ENCODE measurements at places on chromosomes 13 and 19.
A peak's percentile ranks its signal among the peaks of the same experiment; 100 is the strongest.

DNA sequence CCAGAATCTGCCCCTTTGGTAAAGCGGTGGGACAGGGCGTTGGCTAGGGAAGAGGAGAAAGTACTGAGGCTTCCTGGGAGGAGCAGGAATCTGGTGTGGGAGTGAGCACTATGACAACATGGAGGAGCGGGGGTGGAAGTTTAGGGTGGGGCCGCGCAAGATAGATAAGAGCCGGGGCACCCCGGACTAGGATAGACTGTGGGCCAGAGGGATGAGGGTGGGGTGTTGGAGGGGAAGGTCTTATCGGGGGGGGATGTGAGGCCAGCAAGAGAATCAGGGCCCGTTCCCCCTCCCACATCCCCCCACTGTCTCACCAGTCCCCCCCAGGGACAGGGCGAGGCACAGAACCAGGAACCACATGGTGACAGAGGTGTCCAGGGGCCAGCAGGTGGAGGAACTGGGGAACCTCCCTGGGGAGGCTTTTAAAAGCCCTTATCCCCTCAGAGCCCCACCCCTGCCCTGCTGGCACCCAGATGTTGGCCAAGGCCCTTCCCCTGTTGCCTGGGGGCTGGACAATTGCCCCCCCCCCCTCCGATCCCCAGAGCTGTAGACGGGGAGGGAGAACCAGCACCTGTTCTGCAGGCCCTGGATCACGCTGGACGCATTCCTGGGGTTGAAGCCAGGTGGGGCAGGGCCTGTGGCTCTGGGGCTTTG lies at the start of gene KLK1:
Gene KLK1 (minus strand): TSS at position 399 of the 654 bp plus-strand sequence. CDS start 39 bp downstream, at position 360.
- no peak for DNase-seq

DNA sequence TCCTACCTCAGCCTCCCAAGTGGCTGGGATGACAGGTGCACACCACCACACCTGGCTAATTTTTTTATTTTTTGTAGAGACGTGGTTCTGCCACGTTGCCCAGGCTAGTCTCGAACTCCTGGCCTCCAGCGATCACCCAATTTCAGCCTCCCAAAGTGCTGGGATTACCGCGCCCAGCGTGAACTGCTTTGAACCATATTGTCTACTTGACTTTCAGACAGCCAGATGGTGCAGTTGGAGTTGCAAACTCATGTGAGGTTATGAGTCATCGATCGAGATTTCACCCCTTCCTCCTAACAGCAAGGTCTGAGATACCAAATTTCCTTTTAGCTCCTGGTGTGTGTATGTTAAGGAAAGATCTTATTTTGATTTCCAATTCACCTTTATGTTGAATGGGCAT lies 2.7 kb downstream of the SLC27A1 start:
- no peak for DNase-seq

DNA sequence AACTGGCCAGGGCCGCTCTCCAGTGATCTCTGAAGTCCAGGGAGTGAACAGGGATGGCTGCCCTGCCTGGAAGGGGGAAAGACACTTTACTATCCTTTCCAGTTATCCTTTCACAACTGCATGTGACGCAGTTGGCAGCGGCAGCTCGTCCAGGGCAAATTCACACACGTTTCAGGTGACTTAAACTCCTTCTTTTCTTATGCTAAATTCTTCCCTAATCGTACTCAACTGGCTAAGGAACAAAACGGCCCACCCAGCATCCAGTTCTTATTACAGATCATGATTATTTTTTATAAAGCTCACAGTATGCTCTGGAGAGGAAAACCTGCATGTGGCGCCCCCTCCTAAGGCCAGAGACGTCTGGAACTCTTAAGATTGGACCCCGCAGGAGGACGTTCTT lies 767.1 kb downstream of the UQCRFS1 start:
- no peak for DNase-seq

DNA sequence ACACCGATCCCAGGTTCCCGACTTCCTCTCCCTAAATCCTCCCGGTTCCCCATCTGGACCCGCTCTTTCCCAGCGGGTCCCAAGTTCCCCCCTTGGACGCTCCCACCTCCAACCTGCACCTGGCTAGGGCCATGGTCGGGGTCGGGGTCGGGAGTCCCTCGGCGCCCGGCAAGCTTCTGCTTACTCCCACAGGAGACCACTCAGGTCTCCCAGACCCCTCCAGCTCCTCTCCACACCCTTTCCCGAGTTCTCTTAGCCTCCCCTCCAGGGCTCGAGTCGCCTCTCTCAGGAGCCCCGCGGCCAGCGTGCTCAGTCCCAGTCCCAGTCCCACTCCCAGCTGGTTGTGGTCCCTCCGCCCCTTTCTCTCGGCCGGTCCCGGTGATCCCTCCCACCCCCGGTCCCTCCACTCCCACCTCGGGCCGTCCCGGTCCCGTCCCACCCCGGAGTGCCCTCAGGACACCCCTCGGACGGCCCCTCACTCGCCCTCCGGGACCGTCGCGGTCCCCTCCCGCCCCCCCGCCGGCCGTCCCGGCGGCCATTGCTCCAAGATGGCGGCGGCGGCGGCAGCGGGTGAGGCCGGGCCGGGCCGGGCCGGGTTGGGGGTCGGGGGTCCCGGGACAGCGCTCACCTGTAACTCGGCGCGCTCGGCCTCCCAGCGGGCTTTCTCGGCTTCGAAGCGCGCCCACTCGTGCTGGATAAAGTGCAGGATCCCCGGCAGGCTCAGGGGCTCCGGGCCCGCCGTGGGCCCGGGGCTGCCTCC lies at the start of gene FKRP:
Gene FKRP (plus strand): TSS at position 537 of the 760 bp plus-strand sequence. CDS start 9,394 bp downstream, outside the sequence.
- DNase-seq = no peak

GRCh38 chr13:43054803-43055802 lies 31.7 kb downstream of the DNAJC15 start:
- no peak for DNase-seq

DNA sequence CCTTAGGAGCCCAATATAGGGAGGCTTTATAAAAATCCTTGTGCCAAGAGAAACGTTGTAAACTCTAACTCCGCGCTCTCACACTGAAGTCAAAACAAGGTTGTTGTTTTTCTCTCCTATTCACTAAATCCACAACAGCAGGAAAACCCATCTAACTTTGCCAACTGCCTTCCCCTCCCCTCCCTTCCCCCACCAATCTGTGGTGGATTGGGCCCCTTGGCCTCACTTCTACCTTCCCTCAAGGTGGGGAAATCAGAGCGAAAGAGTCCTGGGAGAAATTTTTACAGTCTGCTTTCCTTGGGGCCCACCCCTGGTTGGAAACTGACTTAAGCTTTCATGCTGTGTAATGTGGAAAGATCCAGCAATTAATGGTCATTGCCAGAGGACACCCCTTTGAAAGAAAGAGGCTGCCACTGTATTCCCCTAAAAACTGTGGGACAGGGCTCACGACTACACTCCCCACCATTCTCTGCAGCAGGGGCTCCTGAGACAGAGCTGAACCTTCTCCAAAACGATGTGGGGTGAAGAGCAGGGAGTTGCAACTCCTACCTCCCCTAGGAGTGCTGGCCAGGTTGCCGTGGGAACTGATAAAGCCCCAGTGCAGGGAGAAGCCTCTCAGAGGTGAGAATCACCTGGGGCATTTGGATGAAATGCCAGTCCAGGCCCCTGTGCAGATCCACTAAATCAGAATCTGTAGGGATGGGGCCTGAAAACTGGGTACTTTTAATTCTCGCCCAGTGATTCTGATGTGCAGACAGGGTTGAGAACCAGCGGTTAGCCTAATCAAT lies 1.1 kb downstream of the DHRS12 start:
- no peak for DNase-seq

DNA sequence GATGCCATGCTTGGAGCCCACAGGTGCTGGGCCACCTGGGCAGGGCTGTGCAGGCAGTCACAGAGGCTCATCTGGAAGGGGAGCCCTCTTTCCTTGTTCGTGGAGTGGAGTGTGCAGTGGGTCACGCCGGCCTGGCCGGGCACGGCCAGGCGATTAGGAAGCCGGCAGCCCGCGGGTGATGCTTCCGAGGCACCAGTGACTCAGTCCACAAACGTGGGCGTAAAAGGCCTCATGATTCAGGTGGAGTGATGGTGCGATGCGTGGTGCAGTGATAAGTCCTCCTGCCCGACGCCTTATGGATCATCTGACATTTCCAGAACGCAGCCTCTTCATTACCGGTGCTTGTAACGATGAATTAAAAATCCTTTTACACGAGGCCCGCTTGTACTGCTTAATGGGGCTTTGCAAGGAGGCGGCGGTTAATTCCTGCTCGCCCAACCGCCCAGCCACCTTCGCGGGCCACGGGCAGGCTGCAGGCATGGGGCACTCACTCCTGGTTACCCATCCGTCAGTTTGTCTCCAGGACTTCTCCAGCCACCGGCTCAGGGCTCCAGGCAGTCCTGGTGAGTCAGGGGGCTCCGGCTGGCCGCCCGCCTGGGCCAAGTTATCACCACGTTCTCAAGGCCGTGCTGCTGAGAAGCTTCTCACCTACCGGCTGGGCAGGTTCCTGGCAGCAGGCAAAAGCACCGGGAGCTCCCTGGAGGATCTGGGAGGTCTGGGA lies 172.4 kb downstream of the KDM4B start:
- DNase-seq = no peak

- no peak for DNase-seq
These were observed at the start of gene TMC4 for GRCh38 chr19:54172471-54173358. TMC4 (minus strand) TSS chr19:54173160; CDS start chr19:54173117, 43 bp downstream.

DNA sequence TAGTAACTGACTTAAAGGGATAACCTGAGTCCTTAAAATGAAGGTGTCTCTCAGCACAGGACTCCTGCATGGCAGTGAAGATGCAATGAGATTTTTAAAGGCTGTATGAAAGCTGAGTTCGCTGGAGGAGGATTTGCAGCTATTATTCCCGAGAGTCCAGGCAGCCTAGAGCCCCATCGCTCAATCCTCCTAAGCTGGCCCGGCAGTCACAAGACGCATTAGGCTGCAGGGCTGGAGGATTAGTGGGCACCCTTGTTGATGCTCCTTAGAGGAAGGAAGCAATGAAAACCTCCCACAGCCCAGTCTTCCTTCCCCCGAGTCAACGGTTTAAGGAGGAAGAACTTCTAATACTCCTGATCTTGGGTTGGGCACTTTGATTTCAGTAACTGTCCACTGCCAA lies 239.5 kb downstream of the EFNB2 start:
- DNase-seq = no peak

- no peak for DNase-seq
These were observed 2.3 kb downstream of the ADGRE2 start for GRCh38 chr19:14775869-14776586.

DNA sequence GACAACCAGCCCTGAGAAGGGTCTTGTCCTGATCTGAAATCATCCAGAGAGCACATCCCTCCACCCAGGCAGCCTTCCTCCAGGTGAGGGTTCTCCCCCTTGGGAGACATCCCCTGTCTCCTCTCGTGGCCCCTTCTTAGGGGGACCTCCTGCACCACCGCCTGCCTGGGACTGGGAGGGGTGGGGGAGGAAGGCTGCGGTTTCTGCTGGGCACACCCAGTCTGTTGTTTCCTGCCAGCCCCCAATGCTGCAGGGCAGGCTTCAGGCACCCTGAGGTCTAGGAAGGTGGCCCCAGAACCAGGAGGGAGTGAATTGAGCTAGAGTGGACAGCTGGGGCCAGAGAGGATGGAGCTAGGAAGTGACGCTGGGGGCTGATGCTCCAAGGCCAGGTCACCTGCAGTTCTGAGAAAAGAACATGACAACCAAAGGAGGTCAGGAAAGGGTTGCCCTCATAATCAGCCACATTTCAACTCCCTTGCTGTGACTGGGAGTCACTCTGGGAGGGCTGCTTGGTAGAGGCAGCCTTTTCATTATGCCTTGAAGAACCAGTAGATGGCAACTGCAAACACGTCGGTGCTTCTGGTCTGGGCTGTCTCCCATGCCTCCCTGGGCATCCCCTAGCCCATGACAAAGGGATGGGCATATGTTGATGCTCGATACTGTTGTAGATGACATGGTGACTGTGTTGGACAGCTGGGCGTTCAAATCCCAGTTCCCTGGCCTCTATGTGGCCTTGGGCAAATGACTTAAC lies 1.4 kb downstream of the ARHGEF18 start:
- peak; percentile 18 for DNase-seq

GRCh38 chr13:73338389-73338788 lies 279.6 kb downstream of the KLF5 start:
- DNase-seq = no peak

DNA sequence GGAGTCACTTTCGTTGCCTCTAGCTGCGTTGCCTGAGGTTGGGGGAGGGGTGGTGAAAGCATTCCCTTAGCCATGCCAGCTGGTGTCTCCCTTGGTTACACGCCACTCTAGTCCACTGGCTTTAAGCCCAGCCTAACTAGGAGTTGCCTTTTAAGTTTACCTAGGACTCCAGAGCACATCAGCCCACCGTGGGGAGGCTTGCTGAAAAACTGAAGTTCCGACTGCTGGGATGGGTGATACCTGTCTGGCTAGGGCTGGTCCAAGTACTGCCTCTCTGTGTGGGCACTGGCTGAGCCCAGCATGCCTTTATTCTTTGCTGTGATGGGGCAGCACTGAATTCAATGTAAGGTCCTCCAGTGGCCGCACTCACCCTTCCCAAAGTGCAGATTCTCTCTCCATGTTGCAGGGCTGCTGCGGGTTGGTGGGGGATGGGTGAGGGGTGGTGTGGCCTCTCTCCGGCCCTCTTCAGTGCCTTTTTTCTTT lies 11.8 kb upstream of the CEACAM1 start:
- DNase-seq = no peak

- no peak for DNase-seq
These were observed 10.6 kb upstream of the ZNF358 start for GRCh38 chr19:7505288-7505681.

GRCh38 chr13:50459658-50460057 lies 383.8 kb downstream of the DLEU7 start:
- no peak for DNase-seq

- DNase-seq = peak; percentile 57
These were observed at the start of gene ZNF229 for GRCh38 chr19:44447916-44448674. ZNF229 (minus strand) TSS chr19:44448472; CDS start chr19:44442847, 5,625 bp downstream.

DNA sequence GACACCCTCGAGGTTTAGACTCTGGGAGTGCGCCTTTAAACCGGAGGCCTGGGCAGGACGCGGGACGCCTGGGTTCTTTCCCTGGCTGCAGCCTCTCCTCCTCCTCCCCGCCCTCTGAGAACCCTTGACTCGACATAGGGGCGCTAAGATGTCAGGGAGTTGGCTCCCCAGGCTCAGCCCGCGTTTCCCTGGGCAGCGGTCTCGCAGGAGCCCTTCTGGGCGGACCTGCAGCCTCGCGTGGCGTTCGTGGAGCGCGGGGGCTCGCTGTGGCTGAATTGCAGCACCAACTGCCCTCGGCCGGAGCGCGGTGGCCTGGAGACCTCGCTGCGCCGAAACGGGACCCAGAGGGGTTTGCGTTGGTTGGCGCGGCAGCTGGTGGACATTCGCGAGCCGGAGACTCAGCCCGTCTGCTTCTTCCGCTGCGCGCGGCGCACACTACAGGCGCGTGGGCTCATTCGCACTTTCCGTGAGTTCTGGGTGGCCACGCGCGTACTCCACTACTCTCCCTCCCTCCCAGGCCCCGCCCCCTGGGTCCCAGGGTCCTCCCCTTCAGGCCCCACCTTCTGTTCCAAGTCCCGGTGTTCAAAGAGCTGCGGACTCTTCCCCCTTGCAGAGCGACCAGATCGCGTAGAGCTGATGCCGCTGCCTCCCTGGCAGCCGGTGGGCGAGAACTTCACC lies 1.3 kb downstream of the ICAM5 start:
- no peak for DNase-seq

DNA sequence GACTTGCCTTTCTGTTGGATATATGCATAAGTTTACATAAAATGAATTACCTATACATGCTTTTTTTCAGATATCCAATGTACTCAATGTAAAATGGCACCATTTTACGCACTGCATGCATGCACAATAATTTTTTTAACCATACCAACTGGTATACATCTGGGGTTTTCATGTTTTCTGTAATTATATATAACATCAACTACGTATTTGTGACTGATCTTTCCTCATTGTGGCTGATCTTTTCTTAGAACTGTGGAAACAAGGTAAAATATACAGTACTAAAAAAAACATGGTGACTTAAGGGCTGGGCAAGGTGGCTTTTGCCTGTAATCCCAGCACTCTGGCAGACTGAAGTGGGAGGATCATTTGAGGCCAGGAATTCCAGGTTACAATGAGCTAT lies 18.5 kb downstream of the PSPC1 start:
- DNase-seq = no peak

Measured in stimulated activated CD8-positive, alpha-beta memory T cell treated with anti-CD3 and anti-CD28 coated beads, Interleukin-7, amount 100 ng/mL, for 4 hours (primary cell).